ENCODE measurements at places on chromosomes 1 and 21. TPM values are rescaled to one million over a fixed set of nuclear protein-coding genes. Genes with fewer than 3 reads are reported as not detected.

DNA sequence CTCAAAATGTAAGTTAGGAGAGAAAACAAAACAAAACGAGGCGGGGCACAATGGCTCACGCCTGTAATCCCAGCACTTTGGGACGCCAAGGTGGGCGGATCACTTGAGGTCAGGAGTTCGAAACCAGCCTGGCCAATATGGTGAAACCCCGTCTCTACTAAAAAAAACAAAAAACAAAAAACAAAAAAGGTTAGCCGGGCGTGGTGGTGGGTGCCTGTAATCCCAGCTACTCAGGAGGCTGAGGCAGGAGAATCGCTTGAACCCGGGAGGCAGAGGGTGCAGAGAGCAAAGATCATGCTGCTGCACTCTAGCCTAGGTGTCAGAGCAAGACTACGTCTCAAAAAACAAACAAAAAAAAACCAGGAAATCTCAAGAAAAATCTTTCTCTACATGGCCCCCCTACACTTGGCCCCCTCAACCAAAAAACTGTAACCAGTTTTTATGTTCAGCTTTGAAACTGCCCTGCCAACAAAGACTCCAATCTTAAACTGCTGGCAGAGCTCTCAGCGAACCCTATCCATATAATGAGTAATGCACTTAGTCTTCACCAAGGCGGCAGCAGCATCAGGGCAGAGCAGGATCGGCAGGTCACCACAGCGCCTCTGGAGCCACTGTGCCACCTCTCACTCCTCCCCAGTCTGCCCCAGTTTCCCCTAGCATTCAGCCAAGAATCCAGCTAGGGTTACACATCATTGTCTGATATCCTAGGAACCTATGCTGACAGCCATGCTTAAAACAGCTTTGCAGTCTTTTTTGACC, 71.7 kb downstream of the JAK1 start:
- DNase-seq, result no peak

- no peak for DNase-seq
Measured at GRCh38 chr1:65165269-65165993, 17.4 kb downstream of the AK4 start.

DNA sequence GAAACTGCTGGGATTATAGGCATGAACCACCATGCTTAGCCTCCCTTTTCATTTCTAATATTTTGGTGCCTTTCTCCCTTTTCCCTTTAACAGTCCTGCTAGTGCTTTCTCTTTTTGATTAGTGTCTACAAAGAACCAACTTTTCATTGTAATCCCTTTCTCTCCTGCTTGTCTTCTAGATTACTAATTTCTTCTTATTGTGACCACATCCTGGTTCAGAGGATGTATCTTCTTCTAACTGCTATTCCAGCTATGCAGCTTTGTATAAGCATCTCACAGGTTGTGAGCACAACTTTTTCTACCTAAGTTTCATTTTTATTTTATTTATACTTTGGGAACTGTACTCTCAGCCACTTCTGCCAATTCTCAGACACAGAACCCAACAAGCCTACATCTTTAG, 14.7 kb downstream of the ZNF648 start:
- no peak for DNase-seq

CELA2A gene
- not detected for polyA plus RNA-seq

SPRR3 gene
- not detected for polyA plus RNA-seq

OR2L13 gene
- not detected for polyA plus RNA-seq

DNA sequence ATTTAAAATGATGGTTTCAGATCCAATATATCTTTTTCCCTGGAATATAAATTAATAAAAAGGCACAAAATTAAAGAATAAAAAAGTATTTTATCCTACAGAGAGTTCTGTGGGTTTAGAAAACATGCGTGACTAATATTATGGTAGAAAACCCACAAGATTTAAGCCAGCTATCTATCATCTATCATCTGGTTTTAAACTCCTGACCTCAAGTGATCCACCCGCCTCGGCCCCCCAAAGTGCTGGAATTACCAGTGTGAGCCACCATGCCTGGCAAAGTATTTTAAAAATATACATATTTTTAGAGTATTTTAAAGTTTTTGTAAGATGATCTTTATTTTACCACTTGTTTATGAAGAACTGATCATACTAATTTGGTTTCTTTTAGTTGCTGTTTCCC, 79.5 kb downstream of the NRIP1 start:
- no peak for DNase-seq

GRCh38 chr1:55134152-55134808, 80.9 kb downstream of the USP24 start:
- DNase-seq, result no peak

DNA sequence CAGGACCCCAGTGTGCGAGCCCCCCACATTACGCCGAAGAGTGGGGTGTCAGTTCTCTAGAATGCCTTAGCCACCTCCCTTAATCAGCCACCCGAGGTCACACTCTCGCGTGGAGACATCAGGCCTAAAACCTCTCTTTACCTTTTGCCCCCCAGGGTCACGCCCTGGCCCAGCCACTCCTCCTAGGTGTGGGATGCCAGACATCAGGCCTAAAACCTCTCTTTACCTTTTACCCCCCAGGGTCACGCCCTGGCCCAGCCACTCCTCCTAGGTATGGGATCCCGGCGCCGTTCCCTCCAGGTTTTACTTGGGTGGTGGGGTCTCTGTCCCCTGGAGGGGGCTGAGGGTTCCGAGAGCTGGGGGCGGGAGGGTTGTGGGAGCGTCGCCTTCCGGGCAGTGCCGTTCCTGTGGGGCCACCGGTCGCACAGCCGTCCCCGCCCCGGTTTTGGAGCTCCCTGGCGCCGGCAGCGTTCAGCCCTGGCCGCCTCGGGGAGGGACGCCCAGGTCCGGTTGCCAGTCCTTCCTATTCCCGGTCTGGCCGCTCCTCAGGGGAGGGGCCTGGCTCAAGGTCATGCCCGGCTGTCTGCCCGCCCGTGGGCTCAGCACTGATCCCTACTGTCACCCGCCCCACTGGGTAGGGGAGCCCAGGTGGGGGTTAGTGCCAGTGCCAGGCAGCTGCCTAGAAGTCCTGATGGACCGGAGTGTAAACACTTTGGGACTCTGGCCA, 882 bp downstream of the VPS13D start:
- DNase-seq, result no peak

CR1 gene
- polyA plus RNA-seq, result not detected

- no peak for DNase-seq
Measured at GRCh38 chr1:115558275-115558674, 83.5 kb upstream of the VANGL1 start.

TUT4 gene
- 30.0 TPM for polyA plus RNA-seq

DNA sequence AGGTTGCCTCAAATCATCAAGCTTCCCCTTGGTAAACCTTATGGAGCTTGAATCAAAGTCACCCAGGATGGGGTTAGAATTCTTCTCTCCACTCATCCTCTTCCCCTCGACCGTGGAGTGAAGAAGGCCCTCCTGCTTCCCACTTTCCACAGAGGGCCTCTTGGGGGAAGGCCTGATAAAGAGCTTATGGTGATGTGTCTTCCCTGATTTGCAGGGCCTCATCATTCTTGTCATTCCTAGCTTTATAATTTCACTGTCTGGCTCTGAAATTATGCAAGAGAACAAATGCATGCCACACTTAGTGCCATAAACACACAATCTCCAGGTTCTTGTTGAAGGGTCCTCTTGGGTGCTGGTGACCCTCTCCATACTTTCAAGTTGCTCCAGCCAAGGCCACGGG, 101.2 kb downstream of the HMGB4 start:
- DNase-seq, result no peak

TEX38 gene
- not detected for polyA plus RNA-seq

DNA sequence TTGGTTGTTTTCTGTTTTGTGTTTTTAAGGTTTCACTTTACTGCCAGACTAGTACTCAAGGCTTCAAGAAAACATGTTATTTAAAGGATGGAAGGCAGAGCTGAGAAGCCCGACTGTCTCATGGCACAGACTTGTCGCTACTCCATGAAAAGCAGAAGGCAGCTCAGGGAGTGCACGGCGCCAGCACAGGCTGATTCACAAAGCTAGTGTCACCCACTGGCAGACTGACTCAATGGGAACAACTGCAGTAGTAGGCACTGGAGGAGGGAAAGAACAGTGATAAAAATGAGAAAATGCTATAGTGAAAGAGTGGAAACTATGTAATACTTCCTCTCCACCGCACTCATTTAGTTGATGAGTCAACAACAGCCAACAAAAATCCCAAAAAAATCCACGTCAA, 14.7 kb downstream of the HSF2BP start:
- no peak for DNase-seq

GRCh38 chr1:232278925-232279324, 351.0 kb downstream of the SIPA1L2 start:
- DNase-seq, result no peak

DNA sequence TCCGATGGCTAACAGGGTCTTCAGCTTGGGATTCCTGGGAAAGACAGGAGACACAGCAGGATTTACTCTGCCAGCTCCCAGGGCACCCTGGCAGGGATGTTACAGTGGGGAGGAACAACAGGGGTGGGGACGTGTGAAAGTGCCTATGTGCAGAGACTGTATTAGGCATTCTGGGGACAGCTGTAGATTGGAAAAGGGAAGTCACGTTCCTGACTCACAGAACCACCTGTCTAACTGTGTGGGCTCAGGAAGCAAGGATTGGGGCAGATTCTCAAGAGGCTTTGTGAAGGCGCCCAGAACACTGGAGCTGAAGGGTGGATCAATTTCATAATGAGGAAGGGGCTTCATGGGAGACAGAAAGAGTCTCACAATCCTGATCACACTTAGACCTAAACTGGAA, 4.4 kb downstream of the CHIT1 start:
- no peak for DNase-seq

DNA sequence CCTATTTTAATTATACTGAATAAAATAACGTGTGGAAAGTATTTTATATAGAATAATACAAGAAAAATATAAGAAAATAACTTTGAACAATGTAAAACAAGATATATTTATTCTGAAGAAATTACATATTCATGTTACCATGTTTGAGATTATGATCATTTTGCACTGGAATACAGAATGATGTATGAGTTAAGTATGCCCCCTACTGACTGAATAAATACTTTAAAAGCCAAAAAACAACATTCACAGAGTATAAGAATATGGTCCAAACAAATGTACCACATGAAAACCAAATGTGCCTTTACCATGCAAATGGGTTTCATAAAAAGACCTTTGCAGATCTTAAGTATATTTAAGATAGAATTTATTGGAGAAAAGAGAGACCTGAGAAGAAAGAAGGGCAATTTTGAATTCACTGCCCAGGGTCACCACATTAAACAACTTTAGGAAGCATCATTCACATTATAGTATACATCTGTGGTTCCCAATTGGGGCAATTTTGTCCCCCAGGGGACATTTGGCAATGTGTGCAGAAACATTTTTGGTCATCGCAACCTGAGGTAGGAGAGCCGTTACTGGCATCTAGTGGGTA, 136.6 kb upstream of the GFI1 start:
- no peak for DNase-seq

GPR89A gene
- 35.1 TPM for polyA plus RNA-seq

DNA sequence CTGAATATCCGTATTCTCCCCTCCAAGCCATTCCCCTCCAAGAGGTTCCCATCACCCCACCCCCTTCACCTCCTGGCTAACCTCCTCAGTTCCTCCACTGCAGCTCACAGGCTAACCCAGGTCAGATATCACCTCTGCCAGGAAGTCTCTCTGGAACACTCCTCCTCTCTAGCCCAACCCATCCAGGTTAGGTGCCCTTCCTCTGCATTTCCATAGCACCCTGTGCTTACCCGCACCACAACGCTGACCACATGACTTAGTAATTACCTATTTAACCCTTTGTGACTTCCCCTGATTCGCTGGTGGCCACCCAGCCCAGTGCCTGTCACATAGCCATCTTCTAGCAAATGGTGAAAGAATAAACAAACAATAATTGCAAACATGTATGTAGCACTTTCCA, 49.5 kb upstream of the IFFO2 start:
- no peak for DNase-seq

- no peak for DNase-seq
Measured at GRCh38 chr21:38284216-38284615, 27.4 kb downstream of the KCNJ15 start.

TMEM82 gene
- polyA plus RNA-seq, result not detected

GNAT2 gene
- polyA plus RNA-seq, result not detected

- no peak for DNase-seq
Measured at GRCh38 chr1:57882072-57882471, 458.2 kb upstream of the DAB1 start.

OR2M3 gene
- polyA plus RNA-seq, result not detected

- DNase-seq, result no peak
Measured at GRCh38 chr1:12438349-12438924, 179.6 kb downstream of the DHRS3 start.

GRCh38 chr1:44808938-44809917, 905 bp downstream of the BTBD19 start:
- DNase-seq, result no peak

DNA sequence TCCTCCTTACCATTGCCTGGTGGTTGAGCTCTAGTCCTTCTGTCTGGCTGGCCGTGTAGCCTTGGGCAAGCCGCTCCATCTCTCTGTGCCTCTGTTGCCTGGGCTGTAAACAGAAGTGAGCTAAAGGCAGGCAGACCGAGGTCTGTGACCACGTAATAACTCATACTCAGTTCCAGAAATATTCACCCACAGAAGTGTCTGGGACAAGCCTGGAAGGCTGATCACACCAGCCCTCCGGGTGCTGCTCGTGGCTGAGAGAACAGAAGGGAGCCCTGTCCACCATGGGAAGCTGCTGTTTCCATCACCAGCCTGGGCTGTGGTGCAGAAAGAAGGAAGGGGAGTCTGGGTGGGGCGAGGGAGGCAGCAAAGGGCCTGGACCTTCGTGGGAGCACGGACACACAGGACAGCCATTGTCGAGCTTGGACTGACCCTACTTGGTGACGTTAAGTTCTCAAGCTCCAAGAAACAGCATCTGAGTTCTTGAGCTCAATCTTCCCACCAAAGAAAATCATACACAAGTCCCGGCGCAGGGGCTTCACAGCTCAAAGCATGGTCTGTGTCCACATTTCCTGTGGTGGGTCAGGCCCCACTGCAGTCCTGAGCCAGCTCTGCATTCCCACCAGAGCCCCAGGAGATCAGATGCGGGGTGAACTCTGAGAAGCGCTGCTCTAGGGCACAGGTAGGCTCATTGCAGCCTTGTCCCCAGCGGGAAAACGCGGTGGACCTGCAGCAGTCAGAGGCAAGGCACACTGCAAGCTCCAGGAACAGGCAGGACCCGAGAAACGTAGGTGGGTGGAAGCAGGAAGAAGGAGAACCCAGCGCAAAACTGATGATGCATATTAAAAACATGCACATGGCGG, 61.8 kb downstream of the RUNX3 start:
- DNase-seq, result no peak

IGSF3 gene
- polyA plus RNA-seq, result 0.05 TPM

C1QC gene
- not detected for polyA plus RNA-seq

GOLT1A gene
- not detected for polyA plus RNA-seq

DNA sequence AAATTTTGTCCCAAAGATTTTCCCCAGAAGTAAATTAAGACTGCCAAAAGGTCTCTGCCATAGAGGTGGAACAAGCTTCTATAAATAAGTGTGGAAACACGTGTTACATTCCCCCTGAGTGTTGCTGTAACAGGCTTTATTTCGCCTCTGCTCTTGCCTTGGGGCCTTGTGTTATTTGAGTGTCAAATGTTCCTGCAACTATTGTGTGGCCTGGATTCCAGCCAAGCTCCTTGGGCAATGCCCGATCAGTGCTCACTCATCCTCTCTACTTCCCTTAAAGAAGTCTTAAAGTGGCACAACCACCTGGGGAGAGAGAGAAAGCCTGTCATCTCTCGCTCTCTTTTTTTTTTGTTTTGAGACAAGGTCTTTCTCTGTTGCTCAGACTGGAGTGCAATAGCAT, 156.7 kb downstream of the NR5A2 start:
- DNase-seq, result no peak

OR2L2 gene
- not detected for polyA plus RNA-seq

- DNase-seq, result no peak
Measured at GRCh38 chr1:46070164-46070814, 62.1 kb downstream of the PIK3R3 start.
